HuH-7.5 (cell line): ENCODE measurements at places on chromosomes 11 and 22.

GRCh38 chr22:21686634-21687393 lies 21.0 kb downstream of the PPIL2 start:
- DNase-seq = no peak

DNA sequence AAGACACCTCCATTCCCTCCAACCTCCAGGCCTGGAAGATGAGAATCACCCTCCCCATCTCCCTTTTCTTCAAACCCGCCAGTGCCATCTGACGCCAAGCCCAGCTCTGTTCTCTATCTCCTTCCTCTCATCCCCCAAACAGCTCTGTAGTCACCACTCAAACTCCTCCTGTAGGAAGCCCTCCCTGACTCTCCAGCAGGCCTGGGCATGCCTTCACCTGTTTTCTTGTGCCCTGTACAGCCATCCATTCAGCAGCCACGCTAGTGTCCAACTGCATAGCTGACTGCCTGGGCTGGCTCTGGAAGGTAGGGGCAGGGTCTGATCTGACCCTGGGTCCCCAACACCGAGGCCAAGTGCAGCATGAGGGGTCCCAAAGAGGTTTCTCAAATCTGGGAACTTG lies 25.0 kb downstream of the GDPD5 start:
- DNase-seq = no peak

DNA sequence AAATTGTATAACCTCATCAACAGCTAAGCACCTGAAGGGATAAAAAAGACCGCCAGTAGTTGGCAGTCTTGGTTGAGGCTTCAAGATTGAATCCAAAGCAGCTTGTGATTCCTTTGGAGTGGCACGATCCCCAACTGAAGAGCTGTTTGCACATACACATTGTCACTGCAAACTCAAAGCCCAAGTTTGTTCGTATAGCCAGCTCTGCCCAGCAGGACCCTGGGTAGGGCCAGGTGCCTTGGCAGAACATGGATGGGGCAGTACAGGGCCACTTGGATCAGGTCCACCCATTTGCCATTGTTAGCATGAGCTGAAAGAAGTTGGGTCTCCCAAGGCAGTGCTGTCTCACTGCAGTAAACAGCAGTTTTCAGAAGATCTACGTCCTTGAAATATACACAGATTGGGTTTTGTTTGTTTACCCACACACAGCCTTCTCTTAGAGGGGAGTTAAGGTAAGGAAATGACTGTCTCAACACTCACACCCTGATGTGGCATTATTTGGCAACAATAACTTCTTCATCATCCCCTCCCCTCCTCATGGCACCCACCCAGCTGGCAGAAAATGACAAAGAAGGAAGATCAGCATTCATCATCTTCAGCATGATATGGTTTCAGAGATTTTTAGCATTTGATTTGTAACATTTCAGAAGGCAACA lies 132.9 kb downstream of the COMMD9 start:
- DNase-seq = no peak

GRCh38 chr11:90635886-90636285 lies 413.0 kb upstream of the CHORDC1 start:
- DNase-seq = no peak

DNA sequence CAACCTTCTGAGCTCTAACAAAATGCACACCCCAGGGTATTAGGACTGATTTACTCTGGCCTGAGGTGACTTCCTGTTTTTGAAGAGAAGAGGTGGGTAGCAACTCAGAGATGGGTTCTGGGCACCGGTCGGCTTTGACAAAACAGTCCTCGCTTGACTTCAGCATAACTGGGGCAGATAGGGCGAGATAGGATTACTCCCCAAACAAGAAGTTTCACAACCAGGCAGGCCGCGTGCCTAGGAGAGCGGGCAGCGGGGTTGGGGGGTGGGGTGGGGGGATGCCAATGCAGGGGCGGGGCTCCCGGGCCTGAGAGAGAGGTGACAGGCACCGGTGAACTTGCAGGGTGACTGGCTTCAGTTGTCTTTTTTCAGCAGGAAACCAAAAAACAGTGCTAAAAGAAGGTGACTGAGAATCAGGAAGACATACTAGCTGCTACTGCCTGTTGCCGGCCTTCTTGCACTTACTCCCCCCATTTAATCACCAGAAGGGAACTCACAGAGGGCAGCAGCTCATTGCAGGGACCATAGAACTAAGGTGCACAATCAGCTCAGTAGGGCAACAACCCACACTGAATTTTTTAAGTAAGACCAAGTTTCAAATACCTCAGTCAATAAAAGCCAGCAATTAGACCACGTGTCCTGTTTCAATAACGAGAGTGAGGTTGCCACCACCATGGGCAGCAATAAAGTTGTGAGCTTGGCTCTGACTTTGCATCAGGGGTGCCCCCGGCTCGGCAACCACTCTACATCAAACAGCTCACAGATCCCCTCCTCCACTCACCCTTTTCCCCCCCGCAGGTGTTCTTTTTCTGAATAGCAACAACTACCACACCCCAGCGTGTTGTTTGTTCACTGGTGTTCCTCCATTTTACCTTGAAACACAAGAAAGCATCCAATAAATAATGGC lies 37.2 kb upstream of the ETS1 start:
- DNase-seq = no peak
